ENCODE measurements at places on chromosomes 16 and 17.

DNA sequence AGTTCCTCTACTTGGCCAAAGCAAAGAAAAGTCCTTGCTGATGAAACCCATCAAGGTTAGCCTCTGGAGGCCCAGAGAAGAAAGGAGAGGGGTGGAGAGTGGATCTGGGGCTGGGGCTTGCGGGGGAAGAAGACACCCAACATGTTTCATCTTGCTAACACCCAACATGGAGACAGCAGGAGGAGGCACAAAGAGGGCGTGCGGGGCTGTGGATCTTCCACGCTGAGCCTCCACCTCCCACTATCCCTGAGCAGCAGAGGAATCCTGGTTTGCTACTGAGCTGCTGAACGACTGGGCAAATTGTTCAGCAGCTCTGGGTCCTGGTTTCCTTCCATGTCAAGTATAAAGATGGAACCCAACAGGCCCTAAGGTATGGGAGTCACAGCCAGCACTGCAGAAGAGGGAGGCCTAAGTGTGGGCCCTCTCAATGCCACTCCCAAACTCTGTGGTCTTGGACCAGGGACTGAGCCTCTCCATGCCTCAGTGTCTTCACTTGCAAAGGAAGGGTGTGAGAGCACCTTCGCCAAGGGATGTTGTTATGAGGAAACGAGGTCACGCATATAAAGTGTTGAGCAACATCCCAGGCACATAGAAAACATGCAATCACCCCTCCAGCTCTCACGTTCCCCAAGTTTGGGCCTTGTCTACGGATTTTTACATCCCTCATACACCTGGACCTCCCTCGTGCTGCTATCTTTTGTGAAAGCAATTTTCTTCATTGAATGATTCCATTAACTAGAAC, 122.5 kb downstream of the XYLT1 start:
- no peak for DNase-seq

DNA sequence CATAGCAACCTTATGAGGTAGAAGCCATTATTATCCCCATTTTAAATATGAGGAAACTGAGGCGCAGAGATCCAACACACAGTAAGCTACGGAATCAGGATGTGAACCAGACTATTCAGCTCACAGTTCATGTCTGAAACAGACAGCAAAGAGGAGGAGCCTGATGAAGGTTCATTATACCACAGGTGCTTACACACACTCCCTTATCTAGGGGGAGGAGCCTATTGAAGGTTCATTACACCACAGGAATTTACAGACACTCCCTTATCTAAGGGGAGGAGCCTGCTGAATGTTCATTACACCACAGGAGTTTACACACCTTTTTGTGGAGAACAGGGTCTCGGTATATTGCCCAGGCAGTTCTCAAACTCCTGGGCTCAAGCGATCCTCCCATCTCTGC, 21.9 kb downstream of the C16orf95 start:
- DNase-seq: no peak

DNA sequence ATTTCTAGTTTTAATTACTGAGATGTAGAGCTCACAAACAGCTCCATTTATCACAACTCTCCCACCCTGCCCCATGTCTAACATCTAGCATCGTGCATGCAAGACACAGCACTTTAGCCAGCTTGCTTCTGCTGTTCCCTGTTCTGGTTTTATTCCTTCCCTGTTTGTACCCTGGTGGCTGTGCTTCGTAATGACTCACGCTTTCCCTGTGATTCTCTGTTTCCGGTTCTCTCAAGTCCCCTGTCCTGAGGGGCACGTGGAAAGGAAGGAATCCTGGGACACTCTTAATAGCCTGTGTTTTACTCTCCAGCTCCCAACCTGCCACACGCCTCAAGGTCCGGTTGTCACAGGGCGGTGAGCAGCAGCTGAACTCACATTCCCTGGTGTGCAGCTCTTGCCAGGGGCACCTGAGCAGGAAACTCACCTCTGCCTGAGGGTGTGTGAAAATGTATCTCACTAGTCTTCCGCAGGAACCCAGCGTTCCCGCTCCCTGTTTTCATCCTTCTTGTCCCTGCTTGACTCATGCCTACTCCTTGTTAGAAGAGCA, 10.6 kb downstream of the SHISA6 start:
- no peak for DNase-seq

DNA sequence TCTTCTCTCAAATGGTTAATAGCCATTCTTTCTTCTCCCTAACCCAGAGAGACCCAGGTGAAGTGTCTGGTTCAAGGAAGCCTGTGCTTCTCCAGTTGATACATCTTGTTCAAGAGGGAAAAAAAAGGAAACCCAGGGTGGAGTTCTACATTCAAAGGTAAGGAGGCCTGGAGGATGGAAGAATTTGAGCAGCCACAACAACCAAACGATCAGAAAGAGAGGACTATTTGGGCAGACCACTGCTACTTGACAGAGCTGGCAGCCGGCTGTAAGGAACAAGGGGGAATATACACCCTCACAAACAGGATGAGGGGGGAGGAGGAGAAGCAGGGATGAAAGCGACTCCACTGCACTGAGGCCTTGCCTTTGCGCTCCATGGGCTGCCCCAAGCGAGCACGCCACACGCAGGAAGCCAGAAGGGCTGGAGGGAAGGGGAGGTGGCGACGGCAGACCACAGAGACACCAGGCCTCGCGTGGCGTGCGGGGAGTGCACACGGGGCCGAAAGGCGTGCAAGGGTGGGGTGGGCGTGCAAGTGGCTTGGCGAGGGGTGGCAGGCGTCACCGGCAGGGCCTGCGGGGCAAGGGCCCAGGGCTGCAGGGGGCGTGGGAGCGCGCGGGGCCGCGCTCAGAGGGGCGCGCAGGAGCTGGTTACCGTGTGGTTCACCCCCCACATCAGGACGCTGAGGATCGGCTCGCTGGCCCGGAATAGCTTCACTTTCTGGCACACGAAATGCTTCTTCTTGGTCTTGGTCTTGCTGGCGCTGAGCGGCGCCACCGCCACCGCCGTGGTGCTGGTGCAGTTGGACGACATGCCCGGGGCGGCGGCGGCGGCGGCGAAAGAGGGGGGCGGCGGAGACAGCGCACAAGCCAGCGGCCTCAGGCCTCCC, 499 bp downstream of the PIP4K2B start:
- peak; percentile 18 for DNase-seq

DNA sequence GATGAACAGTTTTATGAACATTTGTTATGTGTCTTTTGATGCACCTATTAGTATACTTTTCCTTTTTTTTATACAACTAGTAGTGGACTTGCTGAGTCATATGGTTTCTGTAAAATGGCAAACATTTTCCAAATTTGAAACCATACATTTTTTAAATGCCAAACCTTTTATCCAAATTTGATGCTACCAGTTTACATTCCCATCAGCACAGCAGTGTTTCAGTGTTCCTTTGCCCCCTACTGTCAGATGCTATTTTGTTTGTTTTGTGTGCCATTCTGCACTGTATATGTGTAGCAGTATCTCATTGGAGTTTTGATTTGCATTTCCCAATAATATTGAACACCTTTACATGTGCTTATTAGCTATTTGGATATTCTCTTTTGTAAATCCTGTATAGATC, 219.4 kb downstream of the TANC2 start:
- no peak for DNase-seq

GRCh38 chr17:18946536-18946935, 5.4 kb upstream of the SLC5A10 start:
- no peak for DNase-seq

GRCh38 chr17:83064021-83064731, 15.2 kb upstream of the METRNL start:
- no peak for DNase-seq

- no peak for DNase-seq
Measured at GRCh38 chr17:63701456-63701820, 1.5 kb upstream of the LIMD2 start.

DNA sequence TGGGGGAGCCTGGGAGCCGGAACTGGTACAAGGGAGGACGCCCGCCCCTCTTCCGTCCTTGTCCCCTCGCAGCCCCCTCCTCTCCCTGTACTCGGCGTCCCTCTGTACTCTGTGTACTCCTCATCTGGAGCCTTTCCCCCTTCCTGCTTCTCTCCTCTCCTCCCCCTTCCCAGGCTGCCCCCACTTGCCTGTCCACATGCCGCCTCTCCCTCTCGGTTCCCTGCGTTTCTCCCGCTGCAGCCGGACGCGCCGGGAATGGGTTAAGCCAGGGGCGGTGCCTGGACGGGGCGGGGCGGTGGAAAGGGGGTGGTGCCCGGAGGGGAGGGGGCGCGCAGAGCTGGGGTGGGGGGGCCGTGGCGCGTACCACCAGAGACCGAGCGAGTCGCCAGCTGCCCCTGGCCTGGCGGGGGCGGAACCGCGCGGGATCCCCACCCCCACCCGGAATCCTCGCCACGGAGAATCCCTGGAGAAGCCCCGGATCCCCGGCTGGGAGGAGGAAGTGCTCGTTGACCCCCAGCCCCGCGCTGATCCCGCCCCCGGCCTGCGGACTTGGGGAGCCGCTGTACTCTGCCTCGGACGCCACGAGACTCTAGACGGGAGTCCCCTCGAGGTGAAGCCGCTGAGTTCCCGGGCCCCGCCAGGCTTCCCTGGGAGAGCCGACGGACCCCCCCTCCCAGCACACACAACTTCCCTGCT, 22.6 kb downstream of the GJD3 start:
- no peak for DNase-seq

All from stimulated activated CD4-positive, alpha-beta T cell treated with anti-CD3 and anti-CD28 coated beads, Interleukin-15, amount 100 ng/mL, for 48 hours (primary cell).